Jurkat, Clone E6-1 (cell line): ENCODE measurements at places on chromosomes 7 and 10.

DNA sequence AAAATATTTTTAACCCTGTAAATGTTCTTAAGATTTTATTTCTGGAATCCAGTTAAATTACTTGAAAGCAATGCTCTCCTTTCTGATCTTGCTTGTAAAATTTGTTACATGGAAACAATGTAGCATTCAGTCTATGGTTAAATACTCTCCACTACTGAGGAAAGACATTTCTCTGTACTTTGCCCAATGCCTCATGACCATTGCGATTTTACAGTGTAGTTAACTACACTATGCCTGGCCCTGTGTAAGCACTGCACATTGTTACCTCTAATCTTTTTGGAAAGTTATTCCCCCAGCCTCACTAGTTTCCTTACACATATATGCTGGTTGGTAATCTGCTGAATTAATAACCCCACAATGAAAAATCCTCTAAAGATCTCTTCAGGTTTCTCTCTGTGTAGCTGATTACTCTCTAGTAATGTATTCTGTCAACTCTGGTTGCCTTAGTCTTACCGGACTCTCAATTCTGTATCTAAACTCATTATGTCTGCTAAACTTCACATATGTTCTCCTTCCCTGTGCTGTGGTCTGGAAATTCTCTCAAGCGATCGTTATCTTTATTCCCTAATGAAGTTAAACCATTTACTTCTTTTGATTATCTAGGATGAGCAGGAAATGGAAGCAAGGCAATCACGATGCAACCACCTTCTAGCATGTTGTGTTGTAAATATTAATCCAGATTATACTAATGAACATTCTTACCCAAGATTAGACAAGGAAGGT is 58.7 kb upstream of the TMEM106B start:
- no peak for DNase-seq

- no peak for DNase-seq
Measured at GRCh38 chr7:96899108-96899507, 106.2 kb upstream of the DLX6 start.

DNA sequence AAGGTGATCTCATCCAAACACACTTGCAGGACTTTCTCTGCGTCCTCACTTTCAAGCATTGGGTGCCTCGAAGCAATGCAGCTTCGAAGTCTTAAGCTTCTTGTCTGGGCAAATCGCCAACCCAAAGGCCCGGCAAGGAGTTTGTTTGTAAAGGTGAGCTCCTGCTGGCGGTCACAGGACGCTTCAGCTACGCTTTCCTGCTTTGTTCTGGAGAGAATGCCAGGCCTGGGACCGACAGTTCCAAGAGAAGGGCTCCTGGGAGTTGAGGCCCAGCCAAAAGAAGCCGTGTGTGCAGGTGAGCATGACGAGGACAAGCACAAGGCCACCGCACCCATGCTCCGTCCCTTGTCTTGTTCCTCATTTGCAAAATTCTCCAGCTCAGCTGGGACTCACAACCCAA is 106.6 kb upstream of the DOCK1 start:
- no peak for DNase-seq

GRCh38 chr10:22461891-22462290 is 116.6 kb downstream of the SPAG6 start:
- no peak for DNase-seq

- DNase-seq: no peak
Measured at GRCh38 chr7:151047976-151048815, at the start of gene ASIC3. ASIC3 (plus strand) TSS chr7:151048531; CDS start chr7:151048886, 355 bp downstream.

DNA sequence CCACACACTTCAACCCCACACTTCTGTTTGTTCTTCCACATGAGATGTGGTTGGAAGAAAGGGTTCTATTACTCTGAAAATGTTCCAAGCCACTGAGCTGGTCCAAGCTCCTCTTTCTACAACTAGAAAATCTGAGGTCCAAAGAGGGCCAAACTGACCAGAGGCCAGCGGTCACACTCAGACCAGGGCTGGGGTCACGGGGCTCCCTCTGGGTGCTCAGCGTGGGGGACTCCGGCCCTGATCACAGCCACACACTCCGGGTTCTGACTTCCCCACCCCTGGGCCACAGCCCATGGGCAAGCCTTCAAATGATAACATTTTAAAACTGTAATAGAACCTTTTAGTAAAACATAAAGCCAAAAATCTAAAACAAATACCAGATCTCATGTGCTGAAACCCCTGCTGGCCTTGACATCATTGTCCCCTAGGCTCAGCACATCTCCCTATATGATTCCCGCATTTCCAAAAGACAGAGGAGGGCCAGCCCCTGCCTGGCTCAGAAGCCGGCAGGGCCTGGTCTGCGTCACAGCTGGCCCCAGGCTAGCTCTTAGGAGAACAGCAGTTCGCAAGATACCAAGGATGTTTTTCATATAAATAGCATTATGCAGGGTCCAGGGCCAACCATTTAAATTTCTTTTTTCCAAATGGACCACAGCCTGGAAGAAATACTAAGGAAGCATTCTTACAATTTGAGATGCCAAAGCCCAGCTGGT is 3.3 kb downstream of the CRYGN start:
- DNase-seq: no peak
